Caudate nucleus (tissue), 63 donors: ENCODE measurements at places on chromosomes 2 and 18.

DNA sequence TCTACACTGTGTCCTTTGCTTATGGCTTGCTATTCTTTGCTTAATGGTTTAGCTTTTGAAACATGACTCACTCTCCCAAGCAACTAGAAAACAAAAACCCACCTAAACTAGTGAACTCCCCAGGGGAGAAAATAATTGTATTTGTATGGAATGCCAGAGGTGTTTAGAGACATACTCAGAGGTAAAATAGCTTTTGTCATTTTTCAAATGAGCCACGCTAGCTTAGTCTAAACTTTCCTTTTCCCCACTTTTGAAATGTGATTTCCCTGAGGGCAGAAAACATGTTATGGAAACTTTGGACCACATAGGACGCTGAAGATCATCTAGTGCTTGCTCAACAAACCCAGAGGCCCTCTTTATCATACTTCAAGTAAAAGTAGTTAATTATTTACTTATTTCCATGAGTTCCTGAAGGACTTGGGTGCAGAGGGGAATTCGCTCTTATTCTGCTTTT lies 16.5 kb upstream of the CYTIP start:
- DNase-seq, result no peak

DNA sequence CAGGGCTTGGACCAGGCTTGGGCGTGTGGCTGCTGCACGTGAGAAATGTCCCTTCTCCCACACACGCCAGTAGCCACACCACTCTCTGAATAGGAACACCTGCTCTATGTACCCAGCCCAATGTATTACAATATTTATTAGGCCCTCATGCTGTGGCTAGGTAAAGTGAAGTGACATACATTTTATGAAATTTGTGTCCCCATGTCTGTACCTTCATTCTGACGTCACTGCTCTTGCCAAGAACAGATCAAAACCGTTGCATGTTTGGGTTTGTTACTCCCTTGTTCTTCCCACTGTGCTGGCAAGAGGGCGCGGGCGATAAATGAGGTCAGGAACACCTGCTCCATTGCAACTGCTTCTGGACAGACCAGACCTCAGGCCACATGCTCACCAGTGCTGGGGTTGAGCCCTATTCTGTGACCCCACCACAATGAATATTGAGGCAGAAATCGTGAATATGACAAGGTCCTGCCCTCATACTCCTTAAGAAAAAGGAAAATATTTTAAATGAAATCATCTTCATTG lies 436.4 kb upstream of the SALL3 start:
- no peak for DNase-seq

DNA sequence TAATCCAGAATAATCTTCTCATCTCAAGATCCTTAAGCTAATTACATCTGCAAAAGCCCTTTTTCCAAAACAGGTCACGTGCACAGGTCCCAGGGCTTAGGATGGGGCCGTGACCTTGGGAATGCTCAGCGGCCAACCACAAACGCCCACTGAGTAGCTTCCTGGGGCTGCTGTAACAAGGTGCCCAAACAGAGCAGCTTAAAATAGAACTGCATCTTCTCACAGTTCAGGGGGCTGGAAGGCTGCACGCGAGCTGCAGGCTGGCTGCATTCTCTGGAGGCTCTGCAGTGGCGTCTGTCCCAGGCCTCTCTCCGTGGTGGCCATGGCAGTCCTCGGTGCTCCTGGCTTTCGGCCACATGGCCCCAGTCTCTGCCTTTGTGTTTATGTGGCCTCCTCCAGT lies 31.9 kb downstream of the ADI1 start:
- DNase-seq, result no peak

DNA sequence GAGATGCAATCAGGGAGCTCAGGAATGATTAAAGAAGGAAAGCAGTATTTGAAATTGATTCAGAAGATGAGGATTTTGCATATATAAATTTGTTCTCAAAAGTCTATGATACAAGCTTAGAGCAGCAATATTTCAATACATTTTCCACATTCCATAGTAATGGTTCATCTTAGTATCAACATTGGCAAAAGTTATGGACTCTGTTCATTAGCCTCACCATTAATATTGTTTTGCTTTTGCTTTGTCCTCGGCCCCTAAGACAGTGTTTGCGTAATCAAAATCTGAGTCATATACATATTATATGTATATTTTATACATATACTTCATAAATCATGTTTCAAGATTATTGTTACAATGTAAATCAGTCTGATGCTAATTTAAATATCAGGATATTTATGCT lies 176.6 kb downstream of the CNTNAP5 start:
- DNase-seq, result no peak

GRCh38 chr18:35051641-35052377 lies 10.6 kb downstream of the MAPRE2 start:
- no peak for DNase-seq
